ENCODE measurements at places on chromosomes 13 and 19. TPM values are rescaled to one million over a fixed set of nuclear protein-coding genes. Genes with fewer than 3 reads are reported as not detected.

PDX1 gene
- total RNA-seq = not detected

FUT2 gene
- total RNA-seq = not detected

CEBPA gene
- total RNA-seq = 0.73 TPM

OR4F17 gene
- total RNA-seq = not detected

PEAK3 gene
- total RNA-seq = 0.18 TPM

DNA sequence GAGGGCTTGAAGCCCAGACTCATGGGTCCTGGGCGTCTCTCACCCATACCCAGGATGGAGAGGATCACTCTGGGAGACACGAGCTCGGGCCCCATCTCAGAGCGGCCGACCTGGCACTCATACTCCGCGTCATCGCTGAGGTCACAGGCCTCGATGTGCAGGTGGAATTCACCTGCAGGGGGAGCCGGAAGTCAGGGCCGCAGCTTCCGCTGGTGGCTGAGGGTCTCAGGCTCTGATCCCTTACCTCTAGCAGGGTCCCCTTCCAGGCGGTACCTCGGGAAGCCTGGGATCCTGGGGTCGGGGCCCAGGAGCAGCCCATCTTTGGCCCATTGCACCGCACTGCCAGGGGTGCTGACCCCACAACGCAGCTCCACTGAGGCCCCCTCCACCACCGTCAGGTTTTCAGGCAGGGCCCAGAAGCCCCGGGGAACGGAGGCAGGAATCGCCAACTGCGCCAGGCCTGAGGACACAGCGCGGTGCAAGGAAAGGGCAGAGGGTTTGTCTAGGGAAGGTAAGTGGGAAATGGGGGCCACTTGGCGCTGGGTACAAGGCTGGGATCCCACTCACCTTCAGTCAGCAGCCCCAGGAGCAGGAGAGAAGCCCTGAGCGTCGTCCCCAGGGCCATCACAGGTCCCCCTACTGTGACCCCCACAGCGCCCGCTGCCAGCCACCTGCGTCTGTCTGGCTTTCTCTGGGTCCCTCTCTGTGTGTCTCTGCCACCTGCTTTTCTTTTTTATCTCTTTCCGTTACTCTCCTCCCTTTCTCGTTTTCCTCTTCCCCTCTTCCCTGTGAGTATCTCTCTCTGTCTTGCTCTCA lies 883 bp downstream of the NPHS1 start:
- H3K27me3 ChIP-seq = peaks cover 32% of the 10 kb centered on the region
- peaks cover 9% of the 10 kb centered on the region for H3K4me1 ChIP-seq
- no peak overlapping the region for H3K4me3 ChIP-seq
- H3K36me3 ChIP-seq = no peaks in the 10 kb centered on the region
- DNase-seq = no peak

DNA sequence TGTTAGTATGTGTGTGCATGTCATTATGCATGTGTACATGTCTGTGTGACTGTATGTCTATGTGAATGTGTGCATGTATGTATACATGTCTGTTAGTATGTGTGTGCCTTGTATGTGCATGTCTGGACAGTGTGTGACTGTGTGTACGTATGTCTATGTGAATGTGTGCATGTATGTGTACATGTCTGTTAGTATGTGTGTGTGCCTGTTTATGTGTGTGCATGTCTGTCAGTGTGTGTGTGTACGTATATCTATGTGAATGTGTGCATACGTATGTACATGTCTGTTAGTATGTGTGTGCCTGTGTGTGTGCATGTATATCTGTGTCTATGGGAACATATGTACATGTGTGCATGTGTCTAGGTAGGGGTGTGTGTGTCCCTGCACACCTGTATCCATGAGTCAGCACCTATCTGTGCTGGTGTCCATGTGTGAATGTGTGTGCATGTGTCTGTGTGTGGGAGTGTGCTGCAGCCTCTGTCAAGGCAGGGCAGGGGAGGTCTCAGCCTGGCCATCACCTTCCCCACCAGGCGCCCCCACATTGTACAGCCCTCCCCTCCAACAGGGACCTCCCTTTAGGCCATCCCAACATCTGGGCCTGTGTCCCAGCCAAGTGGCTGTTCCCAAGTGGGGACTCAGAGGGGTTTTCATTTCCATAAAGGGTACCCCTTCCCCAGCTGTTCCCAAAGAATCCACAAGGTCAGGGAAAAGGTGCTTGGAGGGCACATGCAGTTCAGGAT lies 4.4 kb downstream of the GAS6 start:
- H3K4me1 ChIP-seq = peaks cover 8% of the 10 kb centered on the region
- no peaks in the 10 kb centered on the region for H3K36me3 ChIP-seq
- H3K27me3 ChIP-seq = peaks cover 25% of the 10 kb centered on the region
- DNase-seq = no peak

DNA sequence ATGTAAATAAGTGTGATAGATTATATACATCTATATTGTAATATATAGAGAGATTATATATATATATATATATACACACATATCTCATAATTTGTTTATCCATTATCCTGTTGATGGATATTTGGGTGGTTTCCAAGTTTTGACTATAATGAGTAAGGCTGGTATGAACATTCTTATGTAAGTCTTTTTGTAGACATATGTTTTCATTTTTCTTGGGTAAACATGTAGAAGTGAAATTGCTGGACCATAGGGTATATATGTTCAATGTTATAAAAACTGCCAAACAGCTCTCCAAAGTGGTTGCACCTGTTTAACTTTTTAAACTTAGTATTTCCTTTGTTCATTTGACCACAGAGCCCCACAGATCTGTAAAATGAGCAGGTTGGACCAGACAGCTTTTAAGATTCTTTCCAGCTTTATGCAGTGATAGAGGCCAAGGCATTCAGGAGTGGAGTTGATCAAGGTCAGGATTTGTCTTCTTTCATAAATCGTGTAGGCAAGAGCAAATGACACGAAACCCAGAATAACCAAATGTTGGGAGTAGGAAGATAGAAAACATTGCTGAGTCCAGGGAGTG lies 21.7 kb upstream of the KATNAL1 start:
- H3K27ac ChIP-seq = no peak overlapping the region
- H3K4me1 ChIP-seq = peaks cover 9% of the 10 kb centered on the region
- H3K27me3 ChIP-seq = no peaks in the 10 kb centered on the region
- peaks cover 4% of the 10 kb centered on the region for H3K36me3 ChIP-seq

GRCh38 chr19:30084390-30084819 lies 142.4 kb downstream of the URI1 start:
- H3K27me3 ChIP-seq = peaks cover 6% of the 10 kb centered on the region
- DNase-seq = no peak

Data from activated T-helper 2 cell treated with anti-CD3 and anti-CD28 coated beads, Interferon-gamma antibody, Interleukin-2, Interleukin-4, amounts not matched to agents 10 μg/mL and 5 μg/mL and 100 μg/mL, durations not matched to agents 14 hours and 24 hours and 36 hours (primary cell).